Hindlimb muscle (tissue), 1 donor: ENCODE measurements at places on chromosomes 12 and 14.

- DNase-seq = no peak
Measured at GRCh38 chr14:101134161-101134631, 230.7 kb upstream of the RTL1 start.

DNA sequence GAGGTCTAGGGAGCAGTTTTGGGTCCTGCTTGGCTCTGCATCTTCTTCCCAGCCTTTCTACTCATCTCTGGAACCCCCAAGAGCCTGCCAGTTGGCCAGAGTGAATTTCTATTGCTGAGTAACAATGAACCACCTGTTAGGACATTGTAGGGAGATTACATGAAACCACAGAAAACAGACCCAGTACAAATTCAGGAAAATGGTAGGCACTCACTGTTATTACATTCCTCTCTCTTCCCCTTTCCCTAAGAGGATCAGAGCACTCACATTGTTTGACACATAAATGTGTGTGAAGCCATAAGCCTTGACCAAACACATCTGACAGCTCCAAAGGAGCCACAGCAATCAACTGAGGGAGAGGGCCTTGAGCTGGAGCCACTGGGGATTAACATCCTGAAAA lies 216.1 kb downstream of the TMEM132D start:
- no peak for DNase-seq

- no peak for DNase-seq
Measured at GRCh38 chr14:102625564-102626296, 33.3 kb downstream of the RCOR1 start.

DNA sequence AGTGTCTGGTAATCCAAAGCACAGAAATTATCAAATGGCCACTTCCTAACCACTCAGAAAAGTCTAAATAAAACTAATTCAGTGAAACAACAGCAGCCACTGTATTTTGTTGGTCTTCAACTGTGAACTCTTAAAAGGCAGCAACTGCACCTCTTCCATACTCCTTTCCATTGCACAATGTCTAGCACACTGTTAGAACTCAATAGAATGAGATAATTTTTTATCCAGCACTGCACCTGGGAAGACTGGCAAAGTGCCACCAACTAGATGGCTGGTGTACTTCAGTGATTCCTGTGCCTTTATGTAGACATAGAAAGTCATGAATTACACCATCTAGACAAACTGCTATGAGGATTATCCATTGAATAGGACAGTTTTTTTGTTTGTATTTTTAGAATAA lies 26.2 kb downstream of the LGR5 start:
- no peak for DNase-seq

- no peak for DNase-seq
Measured at GRCh38 chr12:83541446-83541845, 854.7 kb downstream of the TMTC2 start.

- no peak for DNase-seq
Measured at GRCh38 chr12:63944034-63944579, 99.6 kb downstream of the SRGAP1 start.

DNA sequence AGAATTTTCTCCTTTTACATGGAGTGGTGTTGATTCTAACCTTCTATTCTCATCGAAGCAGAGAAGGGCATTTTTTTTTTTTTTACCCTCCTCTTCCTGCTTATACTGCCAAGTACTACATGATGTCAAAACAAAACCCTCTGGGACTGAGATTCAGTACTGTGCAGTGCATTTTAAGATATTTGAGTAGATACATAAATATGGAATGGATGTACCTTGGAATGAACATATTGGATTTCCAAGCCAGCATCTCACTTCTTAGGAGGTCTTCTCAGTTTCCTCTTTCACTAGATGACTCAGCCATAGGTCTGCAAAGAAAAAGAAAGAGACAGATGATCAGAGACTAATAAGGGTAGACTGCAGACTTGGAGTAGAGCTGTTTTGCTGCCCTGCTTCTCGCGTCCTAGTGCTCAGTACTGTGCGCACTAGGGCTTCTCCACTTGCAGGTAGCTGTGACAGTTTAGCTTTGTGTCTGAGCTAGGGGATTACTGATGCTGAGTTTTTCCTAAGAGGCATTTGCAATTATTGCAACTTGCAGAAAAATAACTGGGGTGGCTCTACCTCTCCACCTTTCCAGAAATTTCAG lies 20.4 kb downstream of the TPH2 start:
- DNase-seq = no peak

GRCh38 chr14:58298477-58299400 lies at the start of gene ARID4A:
Gene ARID4A (plus strand): TSS chr14:58298555. CDS start chr14:58299855, 1,300 bp downstream.
- DNase-seq = peak; percentile 57

DNA sequence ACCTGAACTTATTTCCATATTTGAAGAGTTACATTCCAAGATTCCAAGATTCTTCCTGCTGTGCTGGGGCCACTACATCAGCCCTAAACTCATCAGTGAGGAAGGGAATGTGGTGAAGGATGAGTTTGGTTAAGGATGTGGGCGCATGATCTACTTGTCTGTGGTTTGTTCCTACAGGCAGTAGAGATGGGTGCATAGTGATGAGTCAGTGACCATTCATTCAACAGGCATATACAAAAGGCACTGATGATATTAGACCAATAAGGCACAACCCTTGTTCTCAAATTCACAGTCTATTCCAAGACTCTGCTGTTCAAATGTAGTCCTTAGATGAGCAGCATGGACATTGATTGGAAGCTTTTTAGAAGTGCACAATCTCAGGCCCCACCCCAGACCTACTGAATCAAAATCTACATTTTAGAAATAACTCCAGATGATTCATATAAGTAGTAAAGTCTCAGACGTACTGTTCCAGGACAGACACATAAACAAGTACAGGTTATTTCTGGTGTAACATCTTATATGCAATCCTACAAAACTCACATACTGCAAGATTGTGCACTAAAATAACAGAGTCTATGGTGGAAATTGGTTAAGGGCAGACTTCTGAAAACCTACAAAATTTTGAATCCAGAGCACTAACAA lies 47.7 kb upstream of the MAP3K9 start:
- DNase-seq = no peak

- DNase-seq = no peak
Measured at GRCh38 chr12:26434299-26435068, 239.1 kb downstream of the SSPN start.

- no peak for DNase-seq
Measured at GRCh38 chr14:68469208-68469713, 323.6 kb downstream of the ZFP36L1 start.

DNA sequence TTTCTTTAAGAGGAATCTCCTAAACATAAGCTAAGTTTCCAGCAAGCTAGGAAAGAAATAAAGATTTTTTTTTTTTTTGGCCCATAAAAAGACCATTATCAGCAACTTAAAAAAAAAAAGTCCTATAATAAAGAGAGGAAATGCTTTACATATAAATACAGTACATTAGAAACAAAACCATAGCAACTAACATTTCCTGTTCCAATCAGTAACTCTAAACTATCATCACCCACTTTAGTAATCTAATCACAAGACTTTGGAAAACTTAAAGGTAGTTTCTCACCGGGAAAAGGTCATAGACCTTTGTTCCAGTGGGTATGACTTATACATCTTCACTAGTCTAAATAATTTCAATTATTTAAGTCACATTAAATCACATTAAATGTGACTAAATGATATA lies 11.1 kb downstream of the SPTSSA start:
- no peak for DNase-seq

DNA sequence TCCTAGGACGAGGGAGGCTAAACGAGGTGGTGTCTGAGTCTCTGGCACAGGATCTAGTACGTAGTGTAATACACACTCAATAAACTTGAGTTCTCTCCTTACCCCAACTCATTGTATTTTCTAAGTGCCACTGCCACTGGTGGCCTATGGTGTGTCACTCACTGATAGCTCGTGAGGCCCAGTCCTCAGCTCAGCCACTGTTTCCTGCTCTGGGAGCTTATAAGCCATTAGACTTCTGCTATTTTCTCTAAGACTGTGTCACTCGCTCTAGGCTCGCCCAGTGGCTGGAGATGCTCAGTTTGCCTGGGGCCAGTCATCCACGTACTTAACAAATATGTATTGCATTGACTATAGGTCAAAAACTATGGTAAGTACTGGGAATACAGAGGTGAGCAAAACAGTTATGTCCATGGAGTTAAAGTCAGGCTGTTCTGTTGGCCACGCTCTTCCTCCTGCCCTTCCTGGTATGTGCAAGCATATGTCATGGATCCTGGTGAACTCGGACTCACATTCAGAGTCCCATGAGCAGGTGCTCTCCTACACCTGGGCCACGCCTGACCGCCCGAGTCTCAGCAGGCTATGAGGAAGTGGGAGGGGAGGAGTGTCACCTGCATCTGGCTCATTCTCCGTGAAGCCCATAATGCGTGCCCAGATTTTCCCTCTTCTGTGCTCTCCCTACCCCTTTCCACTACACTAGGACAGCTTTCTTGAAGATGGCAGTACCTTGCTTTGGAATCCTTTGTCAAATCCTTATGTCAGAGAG lies 41.6 kb downstream of the DEGS2 start:
- no peak for DNase-seq

GRCh38 chr14:51661504-51661903 lies 9.8 kb downstream of the FRMD6 start:
- DNase-seq = no peak

DNA sequence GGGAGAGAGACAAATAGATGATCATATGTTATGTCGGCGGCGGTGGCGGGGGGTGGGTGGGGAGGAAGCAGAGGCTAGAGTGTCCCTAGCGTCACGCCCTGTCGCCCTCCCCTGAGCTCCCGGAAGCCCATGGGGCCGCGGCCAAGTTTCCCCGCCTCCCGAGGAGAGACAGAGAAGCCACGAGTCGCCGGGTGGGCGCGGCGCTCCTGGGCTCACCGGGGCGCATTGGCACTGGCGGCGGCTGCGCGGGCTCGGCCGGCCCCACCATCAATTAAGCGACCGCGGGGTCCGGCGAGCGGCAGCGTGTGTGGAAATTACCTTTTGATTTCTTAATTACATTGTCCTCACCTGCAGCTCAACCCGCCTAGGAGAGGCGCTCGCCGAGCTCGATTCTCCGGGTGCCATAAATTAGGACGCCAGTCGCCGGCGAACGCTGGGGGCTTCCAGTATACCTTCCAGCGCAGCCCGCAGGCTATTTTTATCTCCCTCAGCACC lies 119.9 kb upstream of the LHX5 start:
- DNase-seq = no peak

GRCh38 chr12:7015555-7016370 lies 2.5 kb downstream of the LPCAT3 start:
- no peak for DNase-seq
